NT2/D1 (cell line): ENCODE measurements at places on chromosomes 11 and 22.

- DNase-seq: no peak
Measured at GRCh38 chr11:72799441-72799840, 5.6 kb upstream of the STARD10 start.

- DNase-seq: no peak
Measured at GRCh38 chr22:28369854-28370253, 309.8 kb downstream of the TTC28 start.

GRCh38 chr11:119015054-119015611, 3.0 kb downstream of the RPS25 start:
- DNase-seq: no peak

DNA sequence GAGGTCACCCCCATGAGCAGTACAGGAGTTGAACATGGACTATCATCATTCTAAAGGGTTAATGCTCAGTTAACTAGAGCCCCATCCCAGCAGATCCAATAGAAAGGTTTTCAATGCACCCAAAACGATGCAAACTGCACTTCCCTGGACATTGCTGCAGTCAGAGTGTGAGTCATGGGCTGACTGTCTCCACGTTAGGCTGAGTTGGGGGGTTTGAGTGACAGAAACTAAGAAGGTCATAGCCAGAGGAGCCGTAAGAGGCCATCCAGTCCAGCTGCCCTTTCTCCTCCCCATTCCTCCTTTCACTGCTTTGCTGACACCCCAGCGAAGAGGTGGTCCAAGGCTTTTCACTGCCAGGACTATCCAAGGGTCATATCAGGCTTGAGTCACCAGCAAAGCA, 10.5 kb upstream of the OR2AT4 start:
- no peak for DNase-seq

DNA sequence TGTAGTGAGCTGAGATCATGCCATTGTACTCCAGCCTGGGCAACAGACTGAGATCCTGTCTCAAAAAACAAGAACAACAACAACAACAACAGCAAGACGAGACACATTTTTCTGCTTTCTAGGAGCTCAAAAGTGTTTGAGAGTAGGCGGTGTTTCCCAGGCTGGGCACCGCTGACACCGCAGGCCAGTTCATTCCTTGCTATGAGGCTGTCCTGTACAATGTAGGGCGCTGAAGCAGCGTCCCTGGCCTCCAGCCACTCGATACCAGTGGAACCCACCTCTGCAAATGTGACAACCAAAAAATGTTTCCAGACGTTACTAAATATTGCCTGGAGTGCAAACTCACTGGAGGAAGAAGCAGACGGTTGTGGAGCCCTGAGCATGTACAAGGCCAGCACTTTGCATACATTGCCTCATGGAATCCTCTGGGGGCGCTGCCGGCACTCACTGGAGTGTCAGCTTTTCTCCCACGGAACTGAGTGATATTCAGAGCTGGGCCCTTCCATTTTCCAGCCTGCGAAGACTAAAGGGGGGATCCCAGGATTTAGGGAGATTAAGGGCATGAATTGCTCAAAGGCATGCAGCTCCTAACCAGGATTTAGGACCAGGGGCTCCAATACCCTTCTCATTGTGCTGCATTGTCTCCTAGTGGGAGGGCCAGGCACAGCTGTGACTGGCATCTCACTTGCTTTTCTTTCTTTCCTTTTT, 5.8 kb upstream of the MIEF1 start:
- no peak for DNase-seq

DNA sequence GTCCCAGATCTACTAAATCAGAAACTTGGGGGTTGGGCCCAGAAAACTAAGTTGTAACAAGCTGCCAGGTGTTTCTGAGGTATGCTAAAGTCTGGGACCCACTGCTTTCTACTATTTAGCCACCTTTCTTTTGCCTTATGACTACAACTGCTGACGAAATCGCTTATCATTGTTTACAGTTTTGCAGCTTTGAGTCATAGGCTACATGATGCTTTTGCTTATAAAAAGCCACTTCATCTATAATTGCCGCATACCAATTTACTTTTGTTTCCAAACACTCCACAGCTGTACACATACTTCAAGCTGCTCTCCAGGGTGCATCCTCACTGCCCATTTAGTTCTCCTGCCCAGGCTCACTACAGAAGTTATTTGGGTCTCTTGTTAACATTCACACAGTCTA, 144.7 kb downstream of the ENTHD1 start:
- no peak for DNase-seq

DNA sequence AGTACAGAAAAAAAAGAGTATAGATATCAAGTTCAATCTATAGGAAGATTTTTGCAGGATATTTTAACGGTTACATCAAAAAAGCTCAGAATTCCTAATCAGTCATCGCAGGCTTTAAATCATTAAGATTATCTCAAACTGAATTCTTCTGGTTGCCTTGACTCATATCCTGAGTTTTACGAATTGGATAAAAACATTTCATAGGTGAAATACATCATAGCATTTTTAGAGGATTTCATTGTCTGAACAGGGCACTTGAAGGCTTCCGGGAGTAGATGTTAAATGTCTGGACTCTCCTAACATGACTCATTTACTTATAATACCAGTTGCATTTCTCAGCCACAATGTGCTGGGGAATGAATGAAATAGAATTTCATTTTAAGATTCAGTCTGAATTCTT, 2216.6 kb upstream of the RAG2 start:
- DNase-seq: no peak

- DNase-seq: no peak
Measured at GRCh38 chr11:112457532-112457931, 196.9 kb upstream of the PLET1 start.

- peak; percentile 3 for DNase-seq
Measured at GRCh38 chr11:34394771-34395300, 37.0 kb upstream of the ABTB2 start.

GRCh38 chr11:20048246-20048645, 112.0 kb downstream of the DBX1 start:
- DNase-seq: no peak

GRCh38 chr22:39689421-39689820, 118.9 kb downstream of the CACNA1I start:
- no peak for DNase-seq

DNA sequence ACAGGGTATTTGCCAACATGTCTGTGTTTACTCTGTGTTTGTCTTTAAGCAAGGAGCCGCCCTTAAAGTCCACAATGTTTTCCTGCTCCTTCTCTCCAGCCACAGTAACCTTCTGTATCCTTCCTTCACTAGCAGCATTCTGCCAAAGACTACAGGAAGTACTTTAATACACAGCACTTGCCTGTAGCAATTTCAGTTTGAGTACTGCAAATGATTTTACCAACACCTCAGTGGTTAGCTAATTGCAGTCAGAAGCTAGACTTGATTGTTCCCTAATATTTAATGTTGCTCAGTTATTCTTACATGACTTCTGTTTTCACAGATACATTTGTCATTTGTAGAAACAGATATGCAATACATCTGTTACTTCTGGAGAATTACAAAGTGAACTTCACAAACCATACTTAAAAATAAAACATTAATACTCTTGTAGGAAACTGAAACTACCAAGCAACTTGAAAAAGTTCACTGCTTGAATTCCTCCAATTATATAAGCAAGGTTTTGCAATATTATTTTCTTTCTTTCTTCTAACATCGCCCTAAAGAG, 69.1 kb downstream of the FCHSD2 start:
- no peak for DNase-seq

DNA sequence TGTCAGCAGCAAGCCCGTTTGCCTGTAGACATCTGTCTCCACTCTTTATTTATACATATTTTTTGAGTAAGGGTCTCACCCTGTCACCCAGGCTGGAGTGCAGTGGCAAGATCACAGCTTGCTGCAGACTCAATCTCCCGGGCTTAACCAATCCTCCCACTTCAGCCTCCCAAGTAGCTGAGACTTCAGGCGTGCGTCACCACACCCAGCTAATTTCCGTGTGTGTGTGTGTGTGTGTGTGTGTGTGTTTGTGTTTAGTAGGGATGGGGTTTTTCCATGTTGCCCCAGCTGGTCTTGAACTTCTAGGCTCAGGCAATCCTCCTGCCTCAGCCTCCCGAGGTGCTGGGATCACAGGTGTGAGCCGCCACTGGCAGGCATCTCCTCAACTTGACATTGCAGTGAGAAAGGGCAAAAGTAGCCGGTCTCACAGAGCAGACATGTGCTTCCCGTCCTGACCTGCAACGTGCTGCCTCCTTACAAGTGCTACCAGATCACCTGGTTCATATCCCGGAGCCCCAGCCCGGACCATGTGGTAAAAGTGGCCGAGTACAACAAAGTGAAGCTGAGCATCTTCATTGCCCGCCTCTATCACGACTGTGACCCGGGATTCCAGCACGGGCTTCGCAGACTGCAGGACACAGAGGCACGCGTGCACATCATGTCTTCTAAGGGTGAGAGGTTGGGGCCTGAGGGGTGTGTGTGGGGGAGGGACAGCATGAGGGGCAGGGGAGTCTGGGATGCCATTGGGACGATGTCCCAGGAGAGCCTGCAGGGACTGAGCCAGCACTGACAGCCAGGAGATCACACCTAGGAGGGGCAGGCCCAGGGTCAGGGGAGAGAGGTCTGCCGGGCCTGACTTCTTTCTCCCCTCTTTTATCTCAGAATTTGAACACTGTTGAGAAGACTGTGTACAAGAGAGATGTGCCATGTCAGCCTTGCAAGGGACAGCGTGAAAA, 5.6 kb upstream of the APOBEC3H start:
- no peak for DNase-seq

DNA sequence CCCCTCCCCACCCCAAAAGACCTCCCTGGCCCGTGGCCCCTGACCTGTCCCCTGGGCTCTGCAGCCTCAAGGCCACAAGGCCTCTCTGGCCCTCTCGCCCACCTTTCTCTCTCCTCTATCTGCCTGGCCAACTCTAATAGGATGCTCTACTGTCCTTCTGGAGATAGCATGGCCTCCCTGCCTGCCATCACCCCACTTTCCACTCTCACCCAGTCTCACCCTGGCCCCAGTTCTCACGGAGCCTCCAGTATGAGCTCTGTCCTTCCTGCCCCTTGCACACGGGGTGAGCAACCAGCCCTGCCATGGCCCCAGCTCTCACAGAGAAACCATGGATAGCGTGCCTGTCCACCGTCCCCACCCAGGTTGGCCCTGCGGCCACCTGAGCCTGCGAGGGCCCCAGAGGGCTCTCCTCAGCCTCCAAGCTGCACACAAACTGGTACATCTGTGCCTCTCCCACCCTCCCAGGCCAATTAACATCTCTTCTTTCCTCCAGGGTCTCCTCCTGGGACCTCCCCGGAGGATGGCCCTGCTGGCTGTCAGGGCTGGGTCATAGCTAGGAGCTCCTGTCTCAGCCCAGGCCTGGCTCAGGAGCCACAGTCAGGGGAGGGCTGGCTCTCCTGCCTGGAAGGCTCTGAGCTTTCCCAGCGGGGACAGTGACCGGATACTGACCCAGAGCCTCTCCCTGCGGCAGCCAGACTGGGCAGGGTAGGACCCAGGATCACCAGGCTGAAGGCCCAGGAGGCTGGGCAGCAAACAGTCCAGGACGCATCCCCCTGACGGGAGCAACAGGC, 22.3 kb downstream of the RTN4R start:
- DNase-seq: no peak

DNA sequence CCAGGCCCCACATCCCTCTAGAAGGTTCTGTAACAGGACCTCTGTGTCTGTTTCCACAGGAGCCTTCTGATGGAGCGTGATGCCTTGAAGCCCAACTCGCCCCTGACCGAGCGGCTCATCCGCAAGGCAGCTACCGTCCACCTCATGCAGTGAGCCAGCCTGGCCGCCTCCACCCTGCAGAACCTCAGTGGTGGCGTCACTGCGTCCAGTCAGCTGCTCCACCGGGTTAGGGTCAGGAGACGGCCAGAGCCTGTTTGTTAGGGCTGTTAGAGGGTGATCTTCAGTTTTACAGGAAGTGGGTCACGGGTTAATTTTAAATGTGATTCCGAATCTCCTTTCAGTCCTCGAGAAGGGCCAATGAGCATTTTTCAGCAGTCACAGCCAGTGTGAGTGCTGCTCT, 3.9 kb upstream of the GTSE1 start:
- DNase-seq: no peak

DNA sequence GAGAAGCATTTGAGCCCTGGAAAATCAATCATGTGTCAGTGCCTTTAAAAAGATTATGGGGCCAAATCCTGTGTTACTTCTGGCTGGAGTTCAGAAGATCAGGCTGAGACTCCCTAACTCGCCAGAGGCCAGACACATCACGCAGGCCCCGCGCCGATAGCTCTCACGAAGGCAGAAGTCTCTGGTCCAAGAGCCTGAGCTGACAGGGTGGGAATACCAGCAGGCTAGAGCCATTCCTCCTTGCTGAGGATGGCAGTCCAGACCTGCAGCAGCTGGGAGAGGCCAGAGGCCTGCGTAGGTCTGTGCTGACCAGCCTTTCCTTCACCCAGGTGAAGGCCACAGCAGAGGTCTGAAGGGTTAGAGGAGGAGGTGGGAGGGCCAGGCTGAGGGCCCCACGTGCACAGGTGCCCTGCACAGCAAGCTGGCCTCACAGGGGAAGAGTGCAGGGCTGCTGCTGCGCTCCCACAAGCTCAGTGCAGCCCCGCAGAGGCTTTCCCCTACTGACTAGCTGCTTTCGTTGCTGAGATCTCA, 52.9 kb downstream of the ST14 start:
- no peak for DNase-seq

DNA sequence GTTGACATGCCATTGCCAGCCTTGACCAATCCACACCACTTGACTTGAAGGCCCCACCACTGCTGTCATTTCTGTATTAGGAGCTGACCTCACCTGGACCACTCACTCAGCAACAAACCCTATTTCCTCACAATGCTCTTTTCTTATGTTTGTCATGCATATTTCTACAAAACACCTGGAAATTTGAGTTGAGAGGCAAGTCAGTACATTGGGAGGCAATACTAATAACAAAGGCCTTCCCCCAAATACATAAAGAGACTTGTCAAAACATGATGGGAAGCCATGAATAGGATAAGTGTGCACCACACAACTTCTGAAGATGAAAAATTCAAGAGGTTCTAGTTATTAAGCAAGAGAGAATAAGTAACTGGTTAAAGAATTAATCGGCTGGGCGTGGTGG, 77.9 kb upstream of the POU2AF2 start:
- no peak for DNase-seq

DNA sequence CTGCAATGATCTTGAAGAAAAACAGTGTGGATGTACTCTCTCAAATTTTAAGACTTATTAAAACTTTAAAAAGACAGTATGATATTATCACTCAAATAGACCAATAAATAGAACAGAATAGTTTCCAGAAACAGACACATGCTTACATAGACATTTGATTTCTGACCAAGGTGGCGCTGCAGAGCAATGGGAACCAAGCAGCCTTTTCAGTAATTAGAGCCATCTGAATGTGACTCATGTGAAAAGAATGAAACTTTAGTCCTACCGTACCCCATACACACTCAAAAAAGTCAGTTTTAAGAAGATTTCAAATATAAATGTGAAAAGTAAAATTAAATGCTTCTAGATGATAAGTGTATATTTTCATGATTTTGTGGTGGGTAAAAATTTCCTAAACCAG, 74.2 kb upstream of the MS4A8 start:
- DNase-seq: peak; percentile 74

- DNase-seq: no peak
Measured at GRCh38 chr11:75301601-75302345, 49.7 kb downstream of the ARRB1 start.

DNA sequence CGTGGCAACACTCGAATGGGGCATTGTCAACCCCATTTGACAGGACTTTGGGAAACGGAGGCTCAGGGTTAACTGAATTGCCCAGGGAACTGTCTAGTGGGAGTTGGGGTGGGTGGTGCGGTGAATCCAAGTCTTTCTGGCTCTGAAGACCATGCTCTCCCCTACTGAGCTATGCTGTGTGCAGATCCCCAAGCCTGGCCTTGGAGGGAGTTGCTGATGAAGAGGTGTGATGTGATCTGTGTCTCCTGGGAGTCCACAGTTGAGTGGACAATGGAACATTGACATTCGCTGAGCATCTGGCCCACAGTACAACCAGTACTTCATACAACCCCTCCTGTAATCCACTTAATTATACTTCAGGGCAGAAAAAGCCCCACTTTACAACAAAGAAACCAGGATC, 172.2 kb downstream of the ST3GAL4 start:
- DNase-seq: no peak
